ENCODE measurements at places on chromosomes 2 and 18. TPM values are rescaled to one million over a fixed set of nuclear protein-coding genes. Genes with fewer than 3 reads are reported as not detected.

KCNJ13 gene
- not detected for total RNA-seq

TUBB6 gene
- 190 TPM for total RNA-seq

OXER1 gene
- not detected for total RNA-seq

VWA3B gene
- total RNA-seq = not detected

ZNG1B gene
- total RNA-seq = 42.8 TPM

GBX2 gene
- 4.1 TPM for total RNA-seq

SERPINB10 gene
- 0.22 TPM for total RNA-seq

CAPN14 gene
- total RNA-seq = 0.05 TPM

FOXD4L1 gene
- total RNA-seq = 0.31 TPM

OLA1 gene
- 128 TPM for total RNA-seq

HADHB gene
- 100 TPM for total RNA-seq

ZFP36L2 gene
- total RNA-seq = 26.5 TPM

TGOLN2 gene
- total RNA-seq = 96.3 TPM

CAPG gene
- total RNA-seq = 87.9 TPM

ZNF514 gene
- 7.5 TPM for total RNA-seq

UCN gene
- total RNA-seq = 2.2 TPM

POTEI gene
- total RNA-seq = not detected

CEP192 gene
- total RNA-seq = 11.2 TPM

XPO1 gene
- 143 TPM for total RNA-seq

UPP2 gene
- total RNA-seq = not detected

KLHL41 gene
- 0.20 TPM for total RNA-seq

HOXD8 gene
- total RNA-seq = 5.9 TPM

ASNSD1 gene
- 42.4 TPM for total RNA-seq

CNRIP1 gene
- total RNA-seq = 2.9 TPM

DCC gene
- not detected for total RNA-seq

RGPD4 gene
- not detected for total RNA-seq

OTOS gene
- total RNA-seq = not detected

SFTPB gene
- total RNA-seq = 0.23 TPM

TMEM237 gene
- total RNA-seq = 21.1 TPM

TYMS gene
- 164 TPM for total RNA-seq

CXCR1 gene
- not detected for total RNA-seq

C2orf66 gene
- 0.07 TPM for total RNA-seq

GRB14 gene
- 3.1 TPM for total RNA-seq

CXXC1 gene
- total RNA-seq = 42.8 TPM

RAB31 gene
- total RNA-seq = 32.2 TPM

MC2R gene
- total RNA-seq = not detected

AOX1 gene
- 2.9 TPM for total RNA-seq

PNPT1 gene
- 44.6 TPM for total RNA-seq

TUBA4B gene
- 0.26 TPM for total RNA-seq

CNGA3 gene
- not detected for total RNA-seq

CHST10 gene
- total RNA-seq = 15.8 TPM

ZNF892 gene
- 0.56 TPM for total RNA-seq

OSBPL1A gene
- 12.9 TPM for total RNA-seq

KHK gene
- 7.3 TPM for total RNA-seq

CCDC74B gene
- 6.1 TPM for total RNA-seq

CFC1 gene
- not detected for total RNA-seq

NETO1 gene
- total RNA-seq = not detected

SLC16A14 gene
- 1.4 TPM for total RNA-seq

CRYGD gene
- total RNA-seq = not detected

CARF gene
- total RNA-seq = 1.0 TPM

Measured in A549 treated with DMSO at 1 μM for 4 hours (cell line).